ENCODE measurements at places on chromosomes 12 and 14.
A peak's percentile ranks its signal among the peaks of the same experiment; 100 is the strongest.

DNA sequence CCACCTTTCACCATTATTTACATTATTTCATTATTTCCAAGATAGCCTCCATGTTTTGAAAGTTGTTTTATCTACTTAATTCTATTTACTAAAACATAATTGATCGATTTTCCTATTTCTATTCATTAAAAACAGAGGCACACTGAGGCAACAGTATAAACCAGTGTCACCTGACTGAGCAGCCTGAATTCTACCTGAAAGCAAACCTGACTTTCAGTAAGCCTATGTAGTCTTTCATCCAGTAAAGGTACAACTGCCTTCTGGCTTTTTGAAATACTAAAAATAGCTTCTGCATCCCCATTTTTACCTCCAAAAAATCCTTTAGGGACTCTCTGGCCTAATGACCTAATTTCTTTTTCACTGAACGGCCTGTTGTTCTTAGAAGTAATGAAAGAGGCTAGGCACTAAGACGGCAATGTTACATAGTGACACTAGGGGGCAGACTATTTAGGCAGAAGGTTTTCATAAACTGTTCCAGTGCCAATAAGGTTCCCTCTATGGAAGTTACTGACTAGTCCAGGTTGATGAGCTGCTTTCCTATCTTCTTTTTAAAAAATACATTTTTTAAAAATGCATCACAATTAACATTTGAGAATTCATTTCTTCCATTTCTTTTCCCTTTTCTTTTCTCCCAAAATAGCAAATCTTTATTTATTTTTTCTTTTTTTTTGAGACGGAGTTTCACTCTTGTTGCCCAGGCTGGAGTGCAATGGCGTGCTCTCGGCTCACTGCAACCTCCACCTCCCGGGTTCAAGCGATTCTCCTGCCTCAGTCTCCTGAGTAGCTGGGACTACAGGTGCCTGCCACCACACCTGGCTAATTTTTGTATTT lies 17.5 kb downstream of the ANAPC5 start:
- DNase-seq: no peak

DNA sequence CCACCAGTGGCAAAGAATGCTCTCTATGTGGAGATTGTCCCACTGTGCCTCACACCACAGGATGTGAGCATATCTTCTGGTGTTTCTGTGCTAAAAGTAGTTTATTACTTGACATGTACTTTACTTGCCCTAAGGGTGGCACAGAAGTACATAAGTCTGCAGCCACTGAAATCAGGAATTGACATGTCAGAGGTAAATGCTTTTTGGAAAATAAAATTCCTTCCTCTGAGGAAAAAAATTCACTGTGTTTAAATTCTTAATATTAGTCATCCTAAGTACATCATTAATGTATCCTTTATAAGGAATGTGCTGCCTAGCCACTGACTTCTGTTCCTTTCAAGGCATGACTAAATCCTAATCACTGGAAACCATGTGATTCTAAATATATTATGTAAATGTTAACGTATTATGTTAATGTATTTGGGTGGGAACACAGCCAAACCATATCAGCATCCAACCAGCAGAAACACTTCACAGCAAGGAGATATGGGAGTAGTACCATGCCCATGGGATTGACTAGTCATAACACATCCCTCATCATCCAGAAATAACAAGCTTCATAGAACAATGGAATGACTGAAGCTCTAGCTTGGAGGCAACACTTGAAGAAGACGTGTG lies 239.7 kb upstream of the PPFIA2 start:
- DNase-seq: no peak

- no peak for DNase-seq
These were observed 68.5 kb downstream of the NKX2-1 start for GRCh38 chr14:36451310-36452065.

GRCh38 chr14:91381801-91382670 lies 35.6 kb downstream of the CCDC88C start:
- no peak for DNase-seq

GRCh38 chr12:39095636-39096330 lies 190.4 kb upstream of the CPNE8 start:
- no peak for DNase-seq

DNA sequence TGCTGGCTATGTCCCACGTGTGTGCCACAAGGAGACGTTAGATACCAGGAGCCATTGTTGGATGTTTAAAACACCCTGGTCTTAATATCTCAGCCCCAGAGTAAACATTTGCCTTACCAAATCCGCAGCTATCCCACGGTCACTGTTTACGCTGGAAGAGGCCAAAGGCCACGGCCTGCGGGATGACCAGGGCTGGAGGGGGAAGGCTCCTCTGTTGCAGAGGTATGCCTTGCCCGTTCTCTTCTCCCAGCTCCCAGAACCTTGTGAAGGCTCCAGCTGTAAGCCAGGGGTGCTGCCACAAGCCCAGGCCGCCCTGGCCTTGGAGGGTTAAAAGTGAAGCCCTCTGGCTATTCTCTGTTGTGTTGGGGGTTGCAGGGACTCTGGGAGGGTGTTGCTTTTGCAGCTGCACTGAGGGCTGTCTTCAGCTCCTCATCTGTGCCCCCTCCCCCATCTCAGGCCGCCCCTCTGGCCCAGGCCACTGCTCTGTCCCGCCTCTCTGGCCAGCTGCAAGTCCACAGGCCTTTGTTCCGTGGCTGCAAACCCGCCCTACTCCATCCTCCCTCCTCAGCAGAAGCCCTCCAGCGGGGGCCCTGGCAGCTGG lies 2.5 kb downstream of the PLEKHG3 start:
- no peak for DNase-seq

DNA sequence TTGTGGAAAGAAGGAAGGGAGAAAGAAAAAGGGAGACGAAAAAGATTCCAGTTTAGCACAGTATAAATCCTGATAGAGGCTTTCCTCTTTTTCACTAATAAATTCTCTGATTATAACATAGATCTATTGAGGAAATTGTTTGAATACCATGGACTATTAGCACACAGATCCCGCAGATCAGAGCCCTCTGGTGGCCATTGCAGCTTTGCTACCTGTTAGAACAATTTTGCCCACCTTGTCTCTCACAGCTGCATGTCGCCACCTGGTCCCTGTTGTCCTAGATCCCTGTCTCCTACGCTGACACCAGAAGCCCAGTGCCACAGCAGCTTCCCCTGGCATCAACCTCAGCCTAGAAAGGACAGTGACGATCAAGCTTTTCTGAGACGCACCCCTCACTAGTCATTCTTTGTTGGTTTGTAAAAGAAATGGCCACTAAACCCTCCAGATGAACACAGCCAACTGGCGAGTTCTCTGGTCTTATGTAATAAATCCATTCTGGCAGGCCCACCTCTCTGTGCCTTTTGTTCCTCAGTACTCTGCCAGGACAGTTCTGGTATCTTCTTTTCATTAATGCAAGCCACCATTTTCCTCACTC lies 9.9 kb downstream of the GPHB5 start:
- DNase-seq: no peak

DNA sequence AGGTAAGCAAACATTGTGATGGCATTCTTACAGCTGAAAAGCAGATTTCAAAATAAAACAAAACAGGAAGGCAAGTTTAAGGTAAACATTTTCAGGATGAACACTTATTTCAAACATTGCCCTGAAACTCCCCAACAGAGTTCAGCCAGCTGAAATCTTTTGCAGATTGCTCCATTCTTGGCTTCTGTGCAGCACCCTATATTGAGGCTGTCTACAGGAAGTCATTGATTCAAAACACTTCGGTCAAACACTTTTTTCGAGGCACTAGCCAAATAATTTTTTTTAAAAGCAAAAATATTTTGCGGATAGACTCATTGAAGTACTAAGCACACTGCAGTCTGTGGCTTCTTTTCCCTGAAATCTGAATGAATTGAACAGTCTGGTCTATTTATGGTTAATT lies 318.1 kb upstream of the PDE3A start:
- DNase-seq: no peak

- DNase-seq: no peak
These were observed 8.5 kb upstream of the FZD10 start for GRCh38 chr12:130153803-130154202.

DNA sequence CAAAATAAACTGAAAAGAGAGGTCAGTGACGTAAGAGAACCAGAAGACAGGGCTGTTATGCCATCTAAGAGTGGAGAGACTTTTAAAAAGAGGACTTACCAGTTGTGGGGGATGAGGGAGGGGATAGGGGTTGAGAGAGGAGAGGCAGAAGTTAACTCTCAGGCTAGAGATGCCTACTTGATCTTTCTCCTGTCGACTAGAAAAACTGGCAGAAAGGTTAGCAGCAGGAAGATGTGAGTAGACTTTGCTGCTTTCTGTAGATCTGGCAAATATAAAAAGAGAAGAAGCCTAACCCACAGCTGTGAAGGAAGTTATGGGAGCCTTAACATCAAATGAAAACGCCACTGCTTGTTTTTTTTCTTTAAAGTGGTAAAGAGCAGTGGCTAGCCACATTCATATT lies 10.7 kb downstream of the CREBL2 start:
- DNase-seq: no peak

DNA sequence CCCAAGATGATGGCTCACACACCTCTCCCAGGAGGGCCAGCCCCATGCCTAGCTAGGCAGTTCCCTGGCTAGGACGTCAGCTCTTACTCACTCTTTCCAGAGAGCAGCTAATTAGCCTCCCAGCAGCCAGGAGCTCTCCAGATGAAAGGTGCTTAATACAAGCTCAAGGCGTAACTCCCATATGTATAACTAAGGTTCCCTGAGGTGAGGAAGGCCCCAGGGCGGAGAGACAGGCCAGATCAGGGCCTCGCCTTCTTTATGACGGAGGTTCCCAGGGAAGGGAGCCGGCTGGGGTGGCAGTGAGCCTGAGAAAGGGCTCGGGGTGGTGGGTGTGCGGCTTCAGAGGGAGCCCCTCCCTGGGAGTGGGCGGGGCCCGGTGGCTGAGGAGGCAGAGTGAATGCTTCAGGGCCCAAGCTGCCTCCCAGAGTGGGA lies 26.4 kb upstream of the ZFP36L1 start:
- peak; percentile 77 for DNase-seq

DNA sequence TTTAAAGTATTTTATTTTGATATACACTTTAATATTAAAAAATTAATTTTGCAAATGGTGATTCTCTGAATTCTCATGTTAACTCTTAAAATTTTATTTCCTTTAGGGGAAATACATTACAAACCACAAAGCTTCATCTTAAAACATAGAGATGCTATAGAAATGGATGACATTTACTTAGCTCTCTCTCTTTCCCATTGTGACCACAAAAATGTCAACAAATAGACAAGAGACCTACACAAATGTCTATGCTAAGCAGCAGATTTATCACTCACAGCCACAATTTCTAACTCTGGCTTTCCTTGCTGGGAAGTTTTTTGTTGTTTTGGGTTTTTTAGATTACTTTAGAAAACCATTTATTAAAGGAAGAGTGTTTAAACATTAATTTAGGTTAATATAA lies 19.9 kb upstream of the PHC1 start:
- DNase-seq: no peak

GRCh38 chr12:120254809-120255208 lies 10.7 kb downstream of the PXN start:
- no peak for DNase-seq

- DNase-seq: no peak
These were observed 73.3 kb upstream of the PLXNC1 start for GRCh38 chr12:94074980-94075629.
